Stimulated activated CD8-positive, alpha-beta memory T cell treated with anti-CD3 and anti-CD28 coated beads, Interleukin-4, amount 100 ng/mL, for 48 hours (primary cell): ENCODE measurements at places on chromosomes 6 and 20.

DNA sequence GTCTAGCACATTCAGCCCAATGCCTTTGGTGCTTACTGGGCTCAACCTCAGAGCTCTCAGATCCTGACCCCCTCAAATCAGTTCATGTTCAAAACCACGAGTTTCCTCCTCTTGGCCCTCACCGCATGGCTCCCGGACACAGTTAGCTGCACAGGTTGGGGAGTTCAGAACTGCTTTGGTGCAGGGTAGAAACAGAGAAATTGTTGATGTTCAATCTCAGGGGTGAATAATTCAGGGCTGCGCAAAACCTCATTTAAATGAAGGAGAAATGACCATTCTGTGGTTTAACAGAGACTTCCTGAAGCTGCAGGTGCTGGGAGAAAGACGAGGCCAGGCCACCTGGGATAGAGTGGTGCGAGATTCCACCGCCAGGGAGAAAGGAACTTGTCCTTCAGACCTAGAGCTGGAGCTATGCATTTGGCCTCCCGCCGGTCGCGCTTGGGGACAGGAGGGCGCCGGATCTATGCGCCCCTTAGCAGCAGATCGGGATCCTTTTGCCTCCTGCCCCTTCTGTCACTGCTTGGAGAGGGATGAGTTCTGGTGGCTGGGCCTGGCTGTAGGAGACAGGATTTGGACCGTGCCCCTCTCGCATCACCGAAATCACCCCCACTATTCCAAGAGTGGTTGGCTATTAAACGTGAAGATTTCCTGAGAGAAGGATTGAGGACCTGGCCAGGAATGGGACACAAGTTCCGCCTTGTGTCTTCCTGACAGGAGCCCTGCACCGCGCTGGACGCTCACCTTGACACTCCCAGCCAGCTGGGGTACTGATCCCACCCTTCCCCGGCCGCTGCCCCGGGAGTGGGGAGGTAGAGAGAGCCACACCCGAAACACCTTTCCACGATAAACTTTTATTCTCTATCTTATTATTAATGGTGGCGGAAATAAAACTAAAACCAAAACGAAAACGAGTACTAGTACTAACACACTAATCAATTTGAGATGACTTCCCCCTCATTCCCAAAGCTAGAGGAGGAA is 767 bp upstream of the PAX1 start:
- no peak for DNase-seq

DNA sequence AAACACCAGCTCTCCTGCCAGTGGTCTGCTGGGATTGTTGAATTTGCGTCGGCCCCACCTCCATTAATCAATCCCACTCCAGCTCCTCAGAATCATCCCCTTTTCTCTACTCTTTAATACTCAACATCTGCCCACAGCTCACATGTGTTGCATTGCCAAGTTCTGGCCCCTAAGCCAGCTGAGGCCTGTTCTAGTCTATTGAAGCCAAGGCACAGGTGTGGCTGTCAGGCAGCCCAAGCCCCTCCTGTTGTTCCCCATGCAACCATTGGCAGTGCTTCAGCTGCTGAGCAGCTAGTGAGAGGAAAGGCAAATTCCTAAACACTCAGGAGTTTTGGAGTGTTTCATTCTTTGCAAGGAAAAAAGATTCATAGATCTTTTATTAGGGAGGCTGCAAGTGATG is 128.0 kb upstream of the NT5E start:
- DNase-seq: no peak

- no peak for DNase-seq
Observed at GRCh38 chr20:37131486-37131885, 35.7 kb upstream of the RBL1 start.

DNA sequence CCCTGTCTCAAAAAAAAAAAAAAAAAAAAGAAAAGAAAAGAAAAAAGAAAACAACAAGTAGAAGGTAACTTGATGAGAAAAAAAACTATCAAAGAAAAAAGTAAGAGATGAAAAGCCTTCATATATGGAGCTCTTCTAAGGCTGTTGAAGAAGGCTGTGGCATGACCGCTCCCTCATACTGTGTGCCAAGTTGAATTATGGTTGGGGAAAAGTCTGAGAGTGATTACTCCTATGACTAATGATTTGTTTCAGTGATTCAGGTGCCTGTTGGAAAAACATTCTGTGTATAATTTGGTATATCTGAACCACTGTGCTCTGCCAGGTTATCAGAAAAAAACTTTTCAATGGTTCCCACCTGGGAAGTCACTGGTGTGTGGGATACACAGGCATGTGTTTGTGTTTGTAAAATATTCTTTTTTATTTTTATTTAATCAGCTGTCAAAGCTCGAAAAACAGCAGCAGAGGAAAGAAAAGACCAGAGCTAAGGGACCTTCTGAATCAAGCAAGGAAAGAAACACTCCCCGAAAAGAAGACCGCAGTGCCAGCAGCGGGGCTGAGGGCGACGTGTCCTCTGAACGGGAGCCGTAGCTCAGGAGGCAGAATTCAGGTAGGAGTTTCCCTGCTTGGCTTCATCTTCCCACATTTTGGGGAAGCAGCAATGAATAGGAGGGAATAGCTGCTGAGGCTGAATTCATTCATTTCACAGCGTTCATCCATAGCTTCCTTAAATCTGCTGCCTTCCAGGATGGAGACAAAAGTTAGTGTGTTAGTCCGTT is 69.7 kb upstream of the SCP2D1 start:
- no peak for DNase-seq

DNA sequence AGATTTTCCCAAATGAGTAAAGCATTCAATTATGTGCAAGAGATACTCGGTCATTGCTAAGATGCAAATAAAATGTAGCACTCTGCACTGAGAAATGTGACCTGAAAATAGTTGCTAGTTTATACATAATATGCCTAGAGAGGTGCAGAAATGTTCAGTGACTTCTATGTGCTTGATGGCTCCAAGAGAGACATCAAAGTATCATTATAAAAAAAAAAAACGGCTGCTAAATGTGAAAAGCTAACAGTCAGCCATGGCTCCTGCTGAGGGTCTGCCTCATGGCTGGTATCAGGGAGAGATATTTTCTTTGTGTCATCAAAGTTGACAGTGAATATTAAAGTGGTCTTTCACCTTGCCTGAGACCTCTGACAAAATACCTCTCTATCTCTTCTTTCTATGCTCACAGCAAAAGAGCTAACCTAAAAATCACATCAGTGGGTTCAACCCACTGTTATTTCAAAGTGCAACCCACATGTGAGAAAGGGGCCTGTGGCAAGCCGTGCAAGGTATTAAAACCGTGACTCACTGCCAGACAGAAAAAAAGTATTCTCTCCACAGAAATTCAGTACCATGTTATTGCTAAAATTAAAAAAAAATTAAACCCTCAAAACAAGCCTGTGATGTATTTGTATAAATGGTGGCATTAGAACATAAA is 259.0 kb downstream of the HIVEP2 start:
- DNase-seq: no peak

DNA sequence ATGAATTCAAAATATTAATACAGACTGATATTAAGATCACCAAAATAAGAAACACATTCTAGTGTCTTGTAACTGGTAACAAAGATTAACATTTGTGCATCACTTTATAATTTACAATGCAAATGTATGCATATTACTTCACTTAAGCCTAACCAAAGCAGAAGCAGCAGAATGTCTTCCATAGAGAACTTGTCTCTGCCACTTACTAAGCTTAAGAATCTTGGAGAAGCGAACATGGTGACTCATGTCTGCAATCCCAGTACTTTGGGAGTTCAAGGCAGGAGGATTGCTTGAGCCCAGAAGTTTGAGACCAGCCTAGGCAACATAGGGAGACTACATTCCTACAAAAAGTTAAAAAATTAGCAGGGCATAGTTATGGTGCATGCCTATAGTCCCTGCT is 18.8 kb downstream of the AK9 start:
- DNase-seq: no peak

- no peak for DNase-seq
Observed at GRCh38 chr6:128311944-128312570, 208.3 kb downstream of the PTPRK start.

- DNase-seq: no peak
Observed at GRCh38 chr6:4568138-4568537, 208.1 kb upstream of the CDYL start.

DNA sequence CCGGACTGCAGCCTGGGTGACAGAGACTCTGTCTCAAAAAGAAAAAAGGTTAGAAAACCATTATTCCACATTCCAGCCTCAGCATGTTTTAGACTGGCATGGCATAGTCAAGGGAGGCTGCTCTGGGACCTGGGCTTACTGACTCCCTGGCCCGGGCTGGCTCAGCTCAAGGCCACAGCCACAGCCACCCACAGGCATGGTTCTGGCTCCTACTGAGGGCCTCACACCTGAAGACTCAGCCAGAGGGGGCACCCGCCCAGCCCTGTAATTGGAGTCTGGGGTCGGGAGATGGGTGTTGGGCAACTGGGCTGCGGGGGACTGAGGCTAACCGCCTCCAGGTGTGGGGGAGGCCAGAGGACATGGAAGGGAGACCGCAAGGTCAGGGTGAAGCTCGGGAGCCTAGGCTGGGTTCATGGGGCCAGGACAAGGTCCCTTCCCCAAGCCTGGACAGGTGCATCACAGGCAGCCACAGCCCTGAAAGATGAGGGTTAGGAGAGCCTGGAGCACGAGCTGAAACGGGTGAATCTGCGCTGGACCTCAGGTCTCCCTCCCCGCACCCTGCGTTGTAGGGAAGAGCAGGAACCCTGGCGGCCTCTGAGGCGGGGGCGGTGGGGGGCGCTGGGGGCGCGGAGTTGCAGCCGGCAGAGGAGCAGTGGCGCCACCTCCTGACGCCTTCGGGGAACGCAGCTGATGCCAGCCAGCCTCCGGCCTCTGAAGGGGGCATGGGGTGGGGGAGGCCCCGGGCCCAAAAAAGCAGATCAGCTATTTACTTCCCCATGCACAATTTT is 67.7 kb upstream of the SRSF6 start:
- DNase-seq: peak; percentile 54

GRCh38 chr20:36017048-36017951 is 48.9 kb downstream of the CNBD2 start:
- DNase-seq: no peak
